ENCODE measurements at places on chromosomes 16 and 17.
A peak's percentile ranks its signal among the peaks of the same experiment; 100 is the strongest.

- peak; percentile 58 for DNase-seq
These were observed 11.9 kb downstream of the TBX2 start for GRCh38 chr17:61411261-61412142.

GRCh38 chr17:4534928-4535666 lies 20.1 kb downstream of the MYBBP1A start:
- DNase-seq: no peak

GRCh38 chr17:35731917-35732805 lies 722 bp downstream of the RASL10B start:
- peak; percentile 26 for DNase-seq

GRCh38 chr16:1182316-1182671 lies 29.4 kb downstream of the CACNA1H start:
- DNase-seq: peak; percentile 63

DNA sequence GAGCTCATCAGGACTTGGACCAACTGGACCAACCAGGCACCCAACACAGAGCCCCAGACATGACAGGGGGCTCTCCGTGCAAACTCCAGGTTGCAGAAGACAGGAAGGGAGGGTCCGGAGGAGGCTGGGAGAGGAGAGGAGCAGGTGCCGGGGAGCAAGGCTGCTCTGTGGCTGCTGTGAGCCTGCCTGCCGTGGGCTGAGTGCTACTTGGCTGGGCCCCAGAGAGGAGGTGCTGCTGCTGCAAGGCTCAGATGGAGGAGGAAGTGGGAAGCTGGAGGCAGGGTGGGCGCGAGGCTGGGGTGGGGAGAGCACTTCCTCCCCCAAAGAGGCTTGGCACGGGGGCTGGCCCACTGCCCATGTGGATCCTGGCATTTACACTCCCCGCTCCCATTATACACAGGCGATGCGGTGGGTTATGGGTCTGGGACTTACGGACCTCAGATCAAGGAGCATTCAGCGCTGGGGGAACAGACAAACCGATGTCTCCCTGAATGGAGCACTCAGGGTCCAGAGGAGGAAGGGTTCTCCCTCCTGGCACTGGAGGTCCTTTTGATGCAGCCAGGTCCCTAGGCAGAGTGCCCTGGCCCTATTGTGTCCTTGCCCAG lies 15.9 kb downstream of the EPOP start:
- DNase-seq: no peak

- DNase-seq: no peak
These were observed 3.7 kb upstream of the SRCIN1 start for GRCh38 chr17:38609280-38610031.

- no peak for DNase-seq
These were observed 11.9 kb downstream of the GSE1 start for GRCh38 chr16:85625053-85625452.

DNA sequence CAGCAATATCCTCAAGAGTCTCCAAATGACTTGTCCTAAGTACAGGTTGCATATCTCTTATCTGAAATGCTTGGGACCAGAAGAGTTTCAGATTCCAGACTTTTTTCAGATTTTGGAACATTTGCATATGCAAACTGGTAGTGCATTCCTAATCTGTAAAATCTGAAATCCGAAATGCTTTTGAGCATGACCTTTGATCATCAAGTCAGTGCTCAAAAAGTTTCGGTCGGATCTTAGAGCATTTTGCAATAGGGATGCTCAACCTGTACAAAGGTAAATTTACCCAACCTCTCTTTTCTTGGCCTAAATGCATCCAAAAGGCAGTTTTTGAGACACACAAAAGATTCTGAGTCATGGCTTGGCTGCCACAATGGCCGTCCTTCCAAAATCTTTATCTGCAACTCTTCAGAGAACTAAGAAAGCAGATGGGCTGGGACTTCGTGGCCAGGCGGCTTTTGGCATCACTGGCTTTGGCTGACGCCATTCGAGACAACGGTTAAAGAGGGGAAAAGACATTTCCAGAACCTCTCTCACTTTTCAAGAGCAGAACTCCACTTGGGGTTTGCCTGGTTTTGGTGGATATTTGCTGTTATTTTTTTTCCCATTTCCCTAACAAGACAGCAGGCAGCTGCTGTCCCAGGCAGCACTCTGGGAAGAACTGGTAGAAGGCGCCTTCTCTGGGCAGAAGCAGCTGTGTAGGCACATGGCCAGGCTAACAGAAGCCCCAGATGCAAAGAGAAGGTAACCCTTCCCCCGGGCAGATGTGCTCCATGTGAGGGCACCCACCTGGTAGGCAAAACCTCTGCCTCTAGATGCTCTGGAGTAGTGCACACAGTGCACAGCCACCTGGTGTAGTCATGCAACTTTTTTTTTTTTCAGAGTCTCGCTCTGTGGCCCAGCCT lies 8.9 kb downstream of the CPPED1 start:
- no peak for DNase-seq

DNA sequence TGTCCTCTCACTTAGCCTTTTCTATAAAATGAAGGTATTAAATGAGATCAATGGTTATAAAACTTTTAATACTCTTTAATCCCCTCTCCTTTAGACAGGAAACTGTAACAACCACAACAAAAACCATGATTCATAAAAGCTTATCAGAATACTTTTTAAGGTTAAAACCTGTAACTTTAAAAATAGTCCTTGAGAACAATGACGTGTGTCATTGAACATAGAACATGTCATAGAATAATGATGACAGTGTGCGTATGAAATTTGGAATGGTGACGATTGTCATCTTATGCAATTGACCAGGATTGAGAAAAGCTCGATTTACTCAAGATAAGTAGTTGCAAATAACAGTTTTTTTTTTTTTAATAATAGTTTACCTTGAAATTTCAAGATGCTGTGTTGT lies 94.1 kb downstream of the PLCG2 start:
- DNase-seq: no peak

GRCh38 chr17:51814521-51814920 lies 344.0 kb downstream of the CA10 start:
- DNase-seq: no peak

- no peak for DNase-seq
These were observed 11.0 kb downstream of the CSF3 start for GRCh38 chr17:40025991-40026815.

GRCh38 chr17:42135664-42136653 lies 13.4 kb downstream of the HSPB9 start:
- peak; percentile 48 for DNase-seq

DNA sequence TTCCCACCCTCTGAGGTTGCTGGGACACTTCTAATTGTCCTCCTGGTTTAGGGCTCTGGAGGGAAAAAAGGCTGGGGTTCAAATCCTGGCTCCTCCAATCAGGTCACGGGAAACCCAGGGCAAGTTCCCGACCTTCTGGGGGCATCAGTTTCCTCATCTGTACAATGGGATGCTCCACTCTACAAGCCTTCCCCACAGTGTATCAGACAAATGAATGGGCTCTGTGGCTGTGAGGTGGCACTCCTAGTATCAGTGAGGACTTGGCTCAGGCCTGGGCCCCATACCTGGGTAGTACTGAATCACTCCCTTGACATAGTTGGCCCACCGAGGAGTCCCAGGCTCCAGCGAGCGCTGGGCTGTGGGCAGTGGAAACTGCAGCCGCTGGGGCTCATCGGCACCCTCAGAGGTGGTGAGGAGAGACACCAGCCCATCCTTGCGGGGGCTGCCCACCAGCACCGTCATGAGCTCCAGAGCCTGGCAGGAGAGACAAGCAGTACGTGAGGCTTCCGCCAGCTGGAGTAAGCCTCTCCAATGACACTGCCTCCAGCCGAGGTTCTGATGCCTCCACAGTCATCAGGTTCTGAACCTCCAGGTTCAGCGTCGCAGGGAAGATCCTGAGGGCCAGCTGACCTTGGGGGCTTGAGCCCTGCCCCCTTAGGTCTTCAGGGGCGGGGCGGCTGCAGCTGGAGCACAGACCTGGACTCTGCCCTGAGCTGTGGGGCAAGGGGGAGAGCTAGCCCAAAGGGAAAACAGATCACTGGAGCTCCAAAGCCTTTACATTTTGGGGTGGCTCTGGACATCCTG lies 1.2 kb downstream of the GALK1 start:
- no peak for DNase-seq

DNA sequence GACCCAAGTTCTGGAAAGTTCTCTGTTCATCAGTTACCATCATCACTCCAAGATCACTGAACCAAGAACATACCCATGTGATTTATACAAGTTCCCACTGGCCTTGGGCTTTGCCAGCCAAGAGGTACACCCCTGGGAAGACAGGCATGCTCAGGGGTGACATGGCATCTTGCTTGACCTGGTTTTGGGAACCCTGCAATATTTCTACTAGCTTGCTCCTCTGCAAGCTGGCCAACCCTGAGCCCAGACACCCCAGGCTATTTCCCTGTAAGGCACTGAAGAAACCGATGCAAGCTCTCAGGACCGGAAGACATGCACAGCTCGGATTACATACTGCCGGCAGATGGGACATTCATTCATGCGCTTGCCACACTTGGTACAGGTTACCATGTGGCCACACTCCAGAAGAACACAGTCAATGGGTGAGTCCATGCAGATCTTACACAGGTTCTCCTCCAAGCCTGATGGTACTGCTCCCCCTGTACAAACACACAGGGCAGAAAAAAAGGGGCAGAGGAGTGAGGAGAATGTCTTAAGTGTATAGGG lies 31.4 kb downstream of the LIG3 start:
- no peak for DNase-seq

DNA sequence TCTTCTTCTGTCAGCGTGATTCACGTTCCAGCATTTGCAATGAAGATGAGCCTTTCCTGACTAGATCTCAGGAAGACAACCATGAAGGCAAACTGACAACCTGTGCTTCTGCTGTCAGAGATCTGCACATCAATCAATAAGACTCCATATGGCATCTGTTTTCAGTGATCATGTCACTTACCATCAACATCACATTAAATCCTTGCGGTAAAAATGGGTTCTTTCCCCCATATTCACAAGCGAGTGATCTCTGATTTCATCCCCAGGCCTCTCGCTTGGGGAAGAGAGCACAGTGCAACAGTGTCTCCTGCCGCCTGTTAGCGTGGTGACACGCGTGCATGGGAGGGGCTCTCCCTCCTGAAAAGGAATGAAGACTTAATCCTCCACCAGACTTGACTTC lies 11.1 kb downstream of the NACA2 start:
- DNase-seq: peak; percentile 32

- DNase-seq: peak; percentile 74
These were observed 18.4 kb downstream of the CARHSP1 start for GRCh38 chr16:8850279-8850885.

- peak; percentile 80 for DNase-seq
These were observed 2.4 kb downstream of the MATCAP1 start for GRCh38 chr16:67181346-67181745.

DNA sequence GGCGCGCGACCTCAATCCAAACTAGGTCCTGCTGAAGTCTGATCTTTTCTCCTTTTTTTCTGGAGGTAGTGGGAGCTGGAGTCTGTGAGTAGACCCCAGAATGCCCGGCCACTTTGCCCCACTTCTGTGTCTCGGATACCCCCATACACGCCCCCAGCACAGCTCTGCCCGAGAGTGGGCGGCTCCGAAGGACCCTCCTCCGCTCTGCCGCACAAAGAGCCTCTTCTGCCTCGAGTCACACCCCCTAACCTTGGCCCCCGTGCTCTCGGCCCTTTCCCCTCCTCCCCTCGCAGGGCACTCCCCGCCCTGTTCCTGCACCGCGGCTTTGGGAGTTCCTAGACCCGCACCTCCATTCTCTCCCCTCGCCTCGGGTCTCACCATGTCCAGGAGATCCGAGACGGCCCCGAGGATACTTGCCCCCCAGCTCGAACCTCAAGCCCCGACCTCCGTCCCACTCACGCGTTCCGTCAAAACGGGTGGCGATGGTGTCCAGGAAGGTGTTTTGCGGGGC lies 476 bp downstream of the KCNH4 start:
- DNase-seq: no peak

GRCh38 chr16:50584033-50584722 lies 36.0 kb downstream of the NKD1 start:
- DNase-seq: no peak

DNA sequence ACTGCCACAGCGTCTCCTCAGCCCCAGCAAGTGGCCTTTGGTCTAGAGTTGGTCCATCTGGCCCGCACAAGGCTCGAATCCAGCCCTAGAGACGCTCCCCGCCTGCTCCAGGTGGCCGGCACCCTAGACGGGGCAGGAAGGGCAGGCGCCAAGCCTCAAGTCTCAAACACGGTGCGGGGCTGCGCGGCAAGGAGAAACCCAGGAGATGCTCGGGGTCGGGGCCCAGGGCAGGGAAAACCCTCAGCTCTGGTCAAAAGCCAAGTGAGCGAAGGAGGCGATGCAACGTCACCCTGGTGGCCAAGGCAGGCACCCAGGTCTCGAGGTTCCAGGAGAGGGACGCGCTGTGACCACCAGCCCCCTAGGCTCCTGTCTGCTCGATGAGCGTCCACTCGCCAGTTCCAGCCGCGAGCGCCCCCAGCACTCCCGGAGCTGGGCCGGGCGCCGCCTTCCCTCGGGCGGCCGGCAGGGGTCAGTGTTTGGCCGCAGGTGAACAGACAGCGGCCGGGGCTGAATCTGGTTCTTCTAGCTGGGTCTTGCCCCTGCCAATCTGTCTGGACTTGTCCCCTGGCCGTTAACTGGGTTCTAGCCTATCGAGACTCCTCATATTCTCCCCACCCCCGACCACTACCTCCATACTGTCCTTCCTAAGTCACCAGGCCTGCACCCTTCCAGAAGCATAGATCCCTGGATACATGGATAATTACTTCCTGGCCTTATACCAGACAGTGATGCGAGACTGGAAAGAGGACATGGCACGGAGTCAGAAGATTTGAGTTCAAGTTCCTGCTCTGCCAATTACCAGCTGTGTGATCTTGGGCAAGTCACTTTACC lies 44.0 kb downstream of the PRAC1 start:
- peak; percentile 78 for DNase-seq

DNA sequence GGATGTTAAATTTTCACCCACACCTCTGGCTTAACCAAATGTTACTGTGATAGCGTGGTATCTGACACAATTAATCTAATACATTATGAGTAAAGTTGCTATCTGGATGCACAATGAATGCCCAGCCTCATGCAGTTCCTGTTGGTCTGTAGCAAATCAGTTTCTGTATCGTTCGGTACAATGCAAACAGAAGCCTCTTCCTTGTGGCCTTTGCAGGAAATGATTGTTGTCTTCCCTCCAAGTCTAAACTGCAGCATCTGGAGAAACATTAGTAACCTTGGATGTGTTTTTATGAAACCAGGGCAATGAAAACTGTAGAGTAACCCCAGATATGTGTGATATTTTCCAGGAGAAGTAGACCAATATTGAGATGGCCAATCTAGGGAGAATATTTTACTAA lies 46.8 kb downstream of the CYB561 start:
- DNase-seq: peak; percentile 68

DNA sequence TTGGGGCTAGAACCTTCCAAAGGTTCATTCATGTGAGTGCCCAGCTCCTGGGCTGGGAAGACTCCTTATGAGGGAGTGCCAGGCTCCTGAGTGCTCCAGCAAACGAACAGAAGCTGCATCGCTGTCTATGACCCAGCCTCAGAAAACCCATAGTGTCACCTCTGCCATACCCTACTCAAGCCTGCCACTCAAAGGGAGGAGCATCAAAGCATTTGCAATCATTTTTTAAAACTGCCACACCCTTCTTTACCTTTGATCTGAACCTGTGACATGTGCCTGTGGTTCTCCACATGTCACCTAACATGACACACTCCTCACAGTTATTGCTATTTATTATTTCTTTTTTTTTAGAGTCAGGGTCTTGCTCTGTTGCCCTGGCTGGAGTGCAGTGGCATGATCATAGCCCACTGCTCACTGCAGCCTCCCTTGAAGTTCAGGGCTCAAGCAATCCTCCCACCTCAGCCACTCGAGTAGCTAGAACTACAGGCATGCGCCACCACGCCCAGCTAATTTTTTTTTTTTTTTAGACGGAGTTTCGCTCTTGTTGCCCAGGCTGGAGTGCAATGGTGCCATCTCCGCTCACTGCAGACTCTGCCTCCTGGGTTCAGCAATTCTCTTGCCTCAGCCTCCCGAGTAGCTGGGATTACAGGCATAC lies 7.3 kb upstream of the KDM8 start:
- no peak for DNase-seq

- DNase-seq: no peak
These were observed 170.7 kb downstream of the DNAH9 start for GRCh38 chr17:11768981-11769380.

Measured in AG08395 (cell line).